ENCODE measurements at places on chromosomes 3 and 15. TPM values are rescaled to one million over a fixed set of nuclear protein-coding genes. Genes with fewer than 3 reads are reported as not detected.

Gene ATP8B4
- 0.31 TPM for total RNA-seq

Gene P2RY13
- total RNA-seq: not detected

Gene GABRG3
- total RNA-seq: not detected

Gene SYNPR
- not detected for total RNA-seq

Gene GMNC
- not detected for total RNA-seq

Gene PCOLCE2
- not detected for total RNA-seq

Gene ARRDC4
- 3.5 TPM for total RNA-seq

Gene TRIM42
- total RNA-seq: not detected

Gene GRM2
- 4.1 TPM for total RNA-seq

Gene C2CD4A
- 0.34 TPM for total RNA-seq

Gene CPB1
- total RNA-seq: not detected

Gene FEZF2
- total RNA-seq: not detected

Gene CCDC39
- not detected for total RNA-seq

Gene PLA2G4F
- total RNA-seq: not detected

Gene GHSR
- not detected for total RNA-seq

Gene SSUH2
- not detected for total RNA-seq

Gene CPA3
- not detected for total RNA-seq

Gene IL17RE
- 1.6 TPM for total RNA-seq

Gene GABRA5
- total RNA-seq: not detected

Gene CCR2
- 0.99 TPM for total RNA-seq

Gene SHC4
- not detected for total RNA-seq

Gene CTXND1
- total RNA-seq: not detected

Gene IREB2
- 84.3 TPM for total RNA-seq

Gene IL17RC
- 0.88 TPM for total RNA-seq

Gene HES1
- total RNA-seq: 0.89 TPM

Gene ELP6
- total RNA-seq: 12.3 TPM

Gene LTF
- not detected for total RNA-seq

Gene DLL4
- 0.14 TPM for total RNA-seq

Gene PPP1R14D
- not detected for total RNA-seq

Gene LRRC2
- total RNA-seq: 0.91 TPM

Gene STRIT1
- total RNA-seq: not detected

Gene HYAL1
- total RNA-seq: 0.38 TPM

Gene ANO10
- 8.0 TPM for total RNA-seq

Gene ZNF445
- total RNA-seq: 6.6 TPM

Gene DAZL
- not detected for total RNA-seq

Gene CD276
- not detected for total RNA-seq

Gene SLC35G2
- total RNA-seq: not detected

Gene TMEM44
- 0.98 TPM for total RNA-seq

Gene ENTPD3
- total RNA-seq: not detected

Gene CEP19
- 0.36 TPM for total RNA-seq

Gene ISLR
- not detected for total RNA-seq

Gene TMEM212
- not detected for total RNA-seq

Gene RBSN
- 57.2 TPM for total RNA-seq

Gene SPINK8
- not detected for total RNA-seq

Gene KNG1
- total RNA-seq: not detected

Gene CA12
- not detected for total RNA-seq

Gene ROBO1
- total RNA-seq: 0.69 TPM
